ENCODE measurements at places on chromosomes 6 and 20. TPM values are rescaled to one million over a fixed set of nuclear protein-coding genes. Genes with fewer than 3 reads are reported as not detected.

- no peak for DNase-seq
Observed at GRCh38 chr6:119610754-119611153, 261.2 kb upstream of the MAN1A1 start.

The TRIM40 gene
- total RNA-seq, result not detected

GRCh38 chr6:152151920-152152319, 344.4 kb downstream of the ESR1 start:
- no peak for DNase-seq

- DNase-seq, result no peak
Observed at GRCh38 chr20:15561707-15562404, 1011.4 kb downstream of the KIF16B start.

GRCh38 chr6:167697316-167697715, 129.4 kb upstream of the AFDN start:
- DNase-seq, result no peak

Data from activated CD4-positive, alpha-beta T cell treated with anti-CD3 and anti-CD28 coated beads, Interleukin-2, amount 10 ng/mL, durations not matched to agents 24 days and 14 days (primary cell).